ENCODE measurements at places on chromosomes 7 and 10.
A peak's percentile ranks its signal among the peaks of the same experiment; 100 is the strongest.

DNA sequence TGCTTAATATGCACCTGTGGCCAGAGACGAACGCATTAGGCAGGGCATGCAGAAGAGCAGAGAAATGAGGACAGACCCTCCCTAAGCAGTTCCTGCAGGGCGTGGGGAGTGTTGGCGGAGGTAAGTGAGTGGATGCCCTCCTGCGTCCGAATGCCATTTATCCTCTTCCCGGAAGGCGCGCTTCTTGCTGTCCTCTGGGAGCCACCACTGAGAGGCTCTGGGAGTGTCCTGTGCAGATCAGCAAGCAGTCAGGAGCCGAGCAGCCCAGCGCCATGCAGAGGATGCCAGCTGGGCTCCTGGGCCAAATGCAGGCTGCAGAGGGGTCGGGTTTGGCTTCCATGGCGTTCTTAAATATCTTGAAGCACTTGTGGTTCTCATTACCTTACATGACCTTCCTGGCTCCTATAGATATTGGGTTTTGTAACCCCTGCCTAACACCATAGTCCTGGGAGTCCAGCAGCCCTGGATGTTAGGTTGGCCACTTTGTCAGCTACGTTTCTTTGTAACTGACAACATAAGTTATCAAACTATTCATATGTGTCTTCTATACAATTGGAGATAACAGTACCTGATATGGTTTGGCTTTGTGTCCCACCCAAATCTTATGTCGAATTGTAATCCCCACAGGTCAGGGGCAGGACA lies 30.0 kb upstream of the SLIT1 start:
- no peak for DNase-seq

DNA sequence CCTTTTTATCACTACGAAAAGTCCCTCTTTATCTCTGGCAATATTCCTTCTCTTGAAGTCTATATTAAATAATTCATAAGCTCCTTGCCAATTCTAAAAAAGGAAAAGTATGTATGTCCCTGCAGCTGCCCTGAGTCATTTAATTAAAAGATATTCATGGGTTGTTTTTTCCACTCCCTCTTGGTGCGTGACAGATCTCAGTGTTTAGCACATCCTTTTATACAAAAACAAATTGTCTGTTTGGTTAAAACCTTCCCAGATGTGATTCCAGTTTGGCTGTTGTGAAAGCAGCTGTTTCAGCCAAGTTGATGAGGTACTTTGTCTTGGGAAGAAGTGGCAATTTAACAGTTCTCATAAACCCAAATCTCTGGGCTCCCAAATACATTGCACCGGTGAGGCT lies 33.8 kb upstream of the PRLHR start:
- DNase-seq = no peak

DNA sequence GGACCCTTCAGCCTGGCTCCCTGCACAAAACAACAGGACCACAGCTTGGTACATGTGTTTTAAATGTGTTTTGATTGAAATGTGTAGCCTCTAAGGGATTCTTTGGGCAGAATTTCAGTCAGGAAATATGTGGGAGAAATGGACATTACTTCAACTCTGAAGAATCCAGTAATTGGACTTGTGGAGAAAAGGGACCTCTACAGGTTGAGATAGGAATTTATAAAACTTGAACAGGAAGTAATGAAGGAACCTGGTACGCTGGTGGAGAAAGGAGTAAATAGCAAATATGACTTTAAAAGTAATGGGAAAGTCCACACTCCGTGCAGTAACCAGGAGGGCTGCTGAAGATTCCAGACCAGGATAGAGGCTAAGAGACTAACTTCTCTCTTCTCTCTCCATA lies 220.5 kb downstream of the LHFPL3 start:
- DNase-seq = no peak

GRCh38 chr10:31318854-31319601 lies at the start of gene ZEB1:
TSS of gene ZEB1 (plus strand) at chr10:31319216. CDS start at chr10:31319235, 19 bp downstream.
- DNase-seq = peak; percentile 93

DNA sequence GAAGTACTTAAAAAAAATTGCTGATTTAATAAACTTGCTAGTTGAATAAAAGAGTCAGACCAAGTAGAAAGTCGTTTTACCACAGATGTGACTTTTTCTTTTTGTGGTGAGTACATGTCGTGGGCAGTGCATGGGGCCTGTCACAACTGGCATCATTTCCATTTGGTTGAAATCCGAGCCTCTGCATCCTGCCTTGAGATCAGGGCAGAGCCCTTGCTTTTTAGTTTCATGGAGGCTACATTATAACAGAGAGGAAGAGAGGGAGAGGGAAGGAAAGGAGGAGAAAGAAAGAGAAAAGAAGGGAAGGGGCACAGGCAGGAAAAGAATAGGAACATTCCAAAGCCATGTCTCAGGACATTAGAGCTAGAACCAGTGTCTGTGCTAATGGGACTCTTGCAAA lies 20.4 kb upstream of the INSYN2A start:
- no peak for DNase-seq

DNA sequence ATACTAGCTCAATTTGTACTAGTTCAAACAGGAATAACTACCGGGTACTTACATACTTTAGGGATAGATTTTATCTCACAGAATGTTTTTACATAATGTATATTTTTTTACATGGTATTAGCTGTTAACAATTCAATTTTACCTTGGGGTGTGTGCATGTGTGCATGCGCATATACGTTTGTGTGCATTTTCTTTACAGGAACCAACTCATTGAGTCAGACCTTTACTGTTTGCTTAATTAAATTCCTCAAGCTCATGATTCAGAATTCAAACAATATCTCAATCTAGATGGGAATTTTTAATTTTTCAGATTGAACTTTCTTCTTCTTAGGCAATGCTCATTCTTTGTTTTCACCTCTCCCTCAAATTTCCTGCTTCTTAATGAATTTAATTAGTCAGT lies 24.7 kb upstream of the WASL start:
- DNase-seq = no peak

DNA sequence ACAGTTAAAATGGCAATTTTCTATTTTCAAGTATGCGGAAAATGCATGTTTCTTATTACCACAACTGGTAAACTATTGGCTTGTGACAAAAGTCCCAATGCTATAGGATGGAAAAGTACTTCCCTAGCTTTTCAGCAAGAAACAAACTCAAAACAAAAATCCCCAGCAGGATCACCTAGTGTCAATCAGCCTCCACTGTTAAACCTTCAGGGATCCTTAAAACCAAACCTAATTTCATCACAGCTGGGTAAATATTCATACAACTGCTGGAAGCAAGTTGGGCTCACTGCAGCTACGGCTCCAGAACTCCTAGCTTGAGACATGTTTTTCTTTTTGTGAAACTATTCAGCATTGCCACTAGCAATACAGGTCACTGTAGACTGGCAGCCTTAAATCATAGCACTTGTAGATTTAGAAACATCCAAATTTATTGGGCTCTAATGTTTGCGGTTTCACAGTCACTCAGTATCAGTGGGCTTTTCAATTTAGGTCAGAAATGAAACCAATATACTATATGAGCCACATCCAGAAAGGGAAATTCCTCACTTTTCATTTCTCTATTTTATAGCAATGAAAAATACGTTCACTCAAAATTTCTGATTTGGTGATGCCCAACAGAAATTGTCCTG lies 145.2 kb upstream of the ANK3 start:
- DNase-seq = no peak
